ENCODE measurements at places on chromosomes 6 and 20. TPM values are rescaled to one million over a fixed set of nuclear protein-coding genes. Genes with fewer than 3 reads are reported as not detected.

DNA sequence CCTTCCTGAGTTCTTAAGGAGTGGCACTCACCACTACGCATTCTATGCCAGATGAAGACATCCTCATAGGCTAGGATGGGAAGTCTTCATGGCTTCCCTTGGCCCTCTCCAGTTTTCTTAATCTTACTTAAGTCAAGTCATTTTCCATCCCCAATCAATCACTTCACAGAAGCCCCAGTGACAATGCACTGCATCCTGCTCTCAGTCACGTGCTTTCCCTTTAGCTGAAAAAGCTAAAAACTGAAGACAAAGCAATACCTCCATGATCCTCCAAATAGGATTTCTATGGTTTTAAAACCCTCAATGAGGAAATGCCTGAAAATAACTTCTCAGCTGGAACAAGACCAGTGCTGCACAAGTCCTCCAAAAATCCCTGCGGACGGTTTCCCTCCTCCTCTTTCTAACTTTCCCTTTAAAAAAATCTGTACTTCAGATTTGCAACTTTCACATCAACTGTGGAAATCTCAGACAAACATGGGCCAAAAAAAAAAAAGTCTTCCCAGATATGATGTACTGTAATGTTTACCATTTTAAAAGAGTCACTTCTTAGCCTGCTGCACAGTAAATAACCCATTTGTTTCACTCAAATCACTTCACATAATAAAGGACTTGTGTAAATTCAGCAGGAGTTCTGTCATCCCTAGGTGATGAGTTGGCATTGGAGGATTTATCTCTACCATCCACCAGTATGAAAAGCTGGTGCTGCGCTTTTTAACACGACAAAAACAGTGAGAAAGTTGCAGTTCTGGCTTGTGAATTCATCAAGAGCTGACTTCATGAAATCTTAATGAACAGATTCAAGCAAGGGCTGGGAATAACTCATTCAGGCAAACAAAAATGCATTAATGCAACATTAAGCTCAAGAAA lies 590.0 kb upstream of the NOX3 start:
- no peak for DNase-seq

The NEDD9 gene
- 45.9 TPM for total RNA-seq

The MROH8 gene
- total RNA-seq = 0.05 TPM

The HLA-DQB2 gene
- not detected for total RNA-seq

The SCUBE3 gene
- 0.02 TPM for total RNA-seq

GRCh38 chr6:138571181-138571580 lies 71.9 kb upstream of the NHSL1 start:
- no peak for DNase-seq

DNA sequence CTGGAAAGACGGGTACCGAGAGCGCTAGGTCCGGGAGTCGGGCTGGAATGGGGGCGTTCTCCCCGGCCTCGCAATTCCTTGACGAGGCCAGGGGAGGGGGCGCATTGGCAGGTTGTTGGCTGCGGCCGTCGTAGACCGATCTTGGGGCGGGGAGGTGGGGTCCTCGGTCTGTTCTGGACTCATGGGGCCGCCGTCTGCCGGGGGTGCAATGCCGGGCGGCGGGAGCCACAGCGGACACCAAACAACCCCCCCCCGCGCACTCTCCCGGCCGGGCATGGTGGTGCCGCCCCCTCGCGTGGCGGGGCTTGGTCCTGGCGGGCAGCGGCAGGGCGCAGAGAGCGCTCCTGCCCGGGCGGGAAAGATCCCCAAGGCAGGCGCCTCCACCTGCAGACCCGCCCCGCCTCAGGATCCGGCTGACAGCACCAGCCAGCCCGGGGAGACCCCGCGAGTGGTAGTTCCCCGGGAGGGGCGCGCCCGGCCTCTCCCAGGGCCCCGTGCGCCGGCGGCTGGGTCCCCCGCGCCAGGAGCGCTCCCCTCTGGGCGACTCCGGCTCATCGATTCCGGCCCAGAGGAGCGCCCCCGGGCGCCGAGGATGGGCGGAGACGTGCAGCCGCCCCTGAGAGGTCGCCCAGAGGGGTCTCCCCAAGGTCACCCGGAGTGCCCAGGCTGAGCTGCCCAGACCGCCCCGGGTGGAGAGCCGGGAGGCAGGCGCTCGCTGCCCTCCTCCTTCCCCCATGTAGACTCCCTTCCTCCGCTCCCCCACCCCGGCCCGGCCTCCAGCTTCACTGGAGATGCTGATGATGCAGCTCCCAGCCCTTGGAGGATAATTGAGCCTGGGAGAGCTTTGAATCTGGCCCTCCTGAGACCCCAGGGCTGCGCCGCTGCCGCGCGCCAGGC lies 709 bp downstream of the PPP1R16B start:
- DNase-seq = no peak

All from NCI-H460 (cell line).